HAP-1 (cell line): ENCODE measurements at places on chromosomes 11 and 22.

GRCh38 chr11:87031433-87032170 is 6.1 kb upstream of the TMEM135 start:
- no peak for DNase-seq

DNA sequence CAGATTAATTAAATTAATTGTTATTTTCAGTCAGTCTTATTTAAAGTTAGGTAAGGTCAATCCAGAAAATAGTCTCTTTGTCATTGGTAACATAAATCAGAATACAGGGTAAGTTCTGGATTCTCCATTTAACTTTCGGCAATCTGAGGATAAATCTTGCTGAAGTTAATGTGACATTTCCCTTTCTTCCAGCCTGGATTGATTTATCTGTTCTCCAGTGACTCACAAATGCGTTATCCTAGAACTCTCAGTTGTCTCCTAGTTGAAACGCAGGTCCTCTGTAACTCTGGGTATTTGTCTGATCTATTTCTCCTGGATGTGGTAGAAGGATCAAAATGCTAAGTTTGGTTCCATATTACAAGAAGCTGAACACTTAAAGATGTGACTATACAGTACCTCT is 21.0 kb downstream of the OR51E1 start:
- no peak for DNase-seq

GRCh38 chr11:105220121-105220520 is 80.6 kb upstream of the CARD18 start:
- DNase-seq = no peak

DNA sequence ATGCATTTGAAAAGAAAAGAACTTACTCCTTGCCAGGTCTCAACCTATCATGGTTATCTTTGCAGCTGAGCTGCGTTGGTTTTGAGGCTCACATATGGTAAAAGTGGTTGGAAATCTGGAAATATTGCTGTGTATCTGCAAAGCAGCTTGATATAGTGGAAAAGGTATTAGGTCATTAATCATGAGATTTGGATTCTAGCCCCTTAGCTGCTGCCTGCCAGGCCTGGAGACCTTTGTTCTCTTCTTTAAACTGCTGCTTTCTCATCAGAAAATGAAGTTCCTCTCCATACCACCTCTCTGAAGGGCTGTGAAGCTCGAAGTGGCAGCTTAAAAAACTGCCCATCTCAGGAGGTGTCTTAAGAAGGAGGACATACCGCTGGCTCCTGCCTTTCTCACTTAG is 5.7 kb downstream of the PPARA start:
- no peak for DNase-seq

- peak; percentile 74 for DNase-seq
Measured at GRCh38 chr11:72191961-72192381, at the start of gene FOLR1. Gene FOLR1 (plus strand): TSS chr11:72192140. CDS start chr11:72192174, 34 bp downstream.

GRCh38 chr11:42410251-42410955 is 901.4 kb upstream of the API5 start:
- no peak for DNase-seq

- DNase-seq = peak; percentile 14
Measured at GRCh38 chr11:84655712-84656111, 971.4 kb downstream of the DLG2 start.

GRCh38 chr11:30876663-30877396 is 290.7 kb upstream of the MPPED2 start:
- DNase-seq = no peak

- no peak for DNase-seq
Measured at GRCh38 chr22:20147237-20147988, 3.4 kb downstream of the CCDC188 start.

- no peak for DNase-seq
Measured at GRCh38 chr22:22825213-22825593, 62.4 kb upstream of the IGLL5 start.

DNA sequence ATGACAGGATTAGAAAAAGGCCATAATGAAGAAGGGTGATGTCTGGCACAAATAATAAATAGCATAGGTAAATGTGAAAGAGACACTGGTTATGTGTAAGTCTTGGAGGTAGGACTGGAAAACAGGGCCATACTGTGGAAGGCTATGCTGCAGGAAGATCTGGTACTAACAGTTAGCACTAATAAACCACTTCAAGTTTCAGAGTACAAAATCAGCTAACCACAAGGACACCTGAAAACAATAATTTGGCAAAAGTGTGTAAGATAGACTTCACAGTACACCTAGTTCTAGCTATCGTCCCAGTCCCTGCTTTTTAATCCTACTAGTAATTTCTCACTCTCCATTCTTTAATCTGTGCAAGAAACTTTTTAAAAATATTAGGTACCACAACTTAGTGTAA is 44.3 kb downstream of the CWF19L2 start:
- no peak for DNase-seq

DNA sequence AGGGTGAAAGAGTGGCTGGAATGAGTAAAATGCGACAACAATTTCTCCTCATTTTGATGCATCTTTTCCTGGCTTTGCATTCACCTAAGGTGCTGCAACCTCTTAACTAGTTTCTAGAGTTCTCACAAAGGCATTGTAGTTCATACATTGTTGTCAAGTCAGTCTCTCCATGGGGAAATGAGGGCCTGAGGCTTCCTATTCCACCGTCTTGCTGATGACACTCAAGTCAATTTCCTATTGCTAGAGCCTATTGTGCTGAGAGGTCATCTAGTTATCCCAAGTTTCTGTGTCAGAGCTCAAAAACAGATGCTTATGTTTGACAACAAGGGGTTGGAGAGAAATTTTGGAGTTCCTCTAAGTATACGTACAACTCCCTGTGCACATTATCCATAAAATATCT is 11.6 kb upstream of the MS4A6A start:
- no peak for DNase-seq

DNA sequence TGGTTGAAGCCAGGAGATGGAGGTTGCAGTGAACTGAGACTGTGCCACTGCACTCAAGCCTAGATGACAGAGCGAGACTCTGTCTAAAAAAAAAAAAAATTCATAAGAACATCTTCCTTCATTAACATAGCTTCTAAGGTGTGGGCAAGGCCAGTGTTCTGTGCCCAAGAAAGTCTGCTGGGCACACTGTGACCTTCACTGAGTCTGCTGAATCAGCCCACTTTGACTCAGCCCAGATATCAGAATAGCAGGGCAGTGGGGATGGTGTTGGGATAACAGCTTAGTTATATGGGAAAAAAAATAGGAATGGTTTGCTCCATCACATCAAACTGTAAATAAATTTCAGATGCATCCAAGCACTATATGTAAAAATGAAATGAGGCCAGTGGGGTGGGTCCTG is 32.4 kb upstream of the XBP1 start:
- no peak for DNase-seq

- DNase-seq = no peak
Measured at GRCh38 chr22:44164031-44164430, 16.7 kb upstream of the PARVG start.

DNA sequence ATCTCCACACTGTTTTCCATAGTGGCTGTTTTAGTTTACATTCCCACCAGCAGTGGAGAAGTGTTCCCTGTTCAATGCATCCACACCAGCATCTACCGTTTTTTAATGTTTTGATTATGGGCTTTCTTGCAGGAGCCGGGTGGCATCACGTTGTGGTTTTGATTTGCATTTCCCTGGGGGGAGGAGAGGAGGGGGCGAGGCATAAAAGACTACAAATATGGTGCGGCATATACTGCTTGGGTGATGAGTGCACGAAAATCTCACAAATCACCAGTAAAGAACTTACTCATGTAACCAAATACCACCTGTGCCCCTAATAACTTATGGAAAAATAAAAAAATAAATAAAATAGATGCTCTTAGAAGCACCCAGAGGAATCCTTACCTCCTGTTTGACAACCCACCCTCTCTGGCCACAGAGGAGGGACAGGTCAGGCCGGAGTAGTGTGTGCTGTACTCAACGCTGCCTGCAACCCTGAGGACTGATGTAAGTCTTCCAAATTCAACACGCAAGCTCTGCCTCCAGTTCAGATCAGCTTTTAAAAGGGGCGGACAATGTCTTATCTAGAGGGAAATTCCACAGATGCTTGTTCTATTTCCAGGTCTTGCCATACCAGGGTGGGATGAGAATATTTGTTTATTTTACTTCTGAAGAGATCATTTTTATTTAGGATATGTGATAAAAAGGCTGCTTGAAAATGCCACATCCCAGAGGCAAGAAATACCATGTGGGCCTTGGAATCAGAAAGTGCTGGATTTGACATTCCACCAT is 329.6 kb upstream of the B3GAT1 start:
- DNase-seq = no peak

GRCh38 chr11:73999581-74000306 is 9.1 kb downstream of the UCP3 start:
- DNase-seq = no peak

DNA sequence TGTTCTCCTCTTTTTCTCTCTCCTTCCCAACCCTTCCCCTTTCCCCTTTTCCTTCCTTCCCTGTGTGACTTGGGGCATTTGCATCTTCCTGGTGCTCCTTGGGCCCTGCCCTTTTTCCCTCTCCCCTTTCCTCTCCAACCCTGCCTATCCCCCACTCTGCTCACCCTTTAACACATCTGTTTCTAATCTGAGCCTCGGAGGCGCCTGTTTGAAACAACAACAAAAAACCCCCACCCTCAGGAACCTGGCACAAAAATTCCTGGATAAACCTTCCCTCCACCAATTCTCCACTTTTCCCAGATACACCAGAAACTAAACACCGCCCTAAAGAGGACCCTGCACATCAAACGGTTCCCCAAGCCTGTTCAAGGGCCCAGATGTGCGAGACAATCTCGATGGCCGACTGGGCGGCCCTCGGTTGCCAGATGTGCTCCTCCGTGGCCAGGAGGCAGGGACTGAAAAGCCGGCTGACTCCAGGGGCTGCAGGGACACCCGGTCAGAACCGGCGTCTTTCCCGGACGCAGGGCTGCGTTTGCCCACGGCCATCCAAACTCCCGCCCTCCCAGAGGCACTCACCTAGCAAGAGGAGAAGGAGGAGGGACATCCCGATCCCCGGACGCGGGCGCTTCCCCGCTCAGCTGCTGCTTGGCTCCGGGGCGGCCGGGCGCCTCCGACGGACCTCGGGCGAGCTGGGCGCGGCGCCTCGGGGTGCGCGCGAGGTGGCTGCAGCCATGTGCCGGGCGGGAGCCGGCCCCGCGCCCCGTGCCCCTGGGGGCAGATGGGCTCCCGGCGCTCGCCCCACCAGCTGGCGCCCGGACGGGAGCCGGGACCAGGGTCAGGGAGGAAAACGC is 486 bp downstream of the CLMP start:
- no peak for DNase-seq

- no peak for DNase-seq
Measured at GRCh38 chr22:50258361-50259292, 2.9 kb downstream of the MAPK12 start.

DNA sequence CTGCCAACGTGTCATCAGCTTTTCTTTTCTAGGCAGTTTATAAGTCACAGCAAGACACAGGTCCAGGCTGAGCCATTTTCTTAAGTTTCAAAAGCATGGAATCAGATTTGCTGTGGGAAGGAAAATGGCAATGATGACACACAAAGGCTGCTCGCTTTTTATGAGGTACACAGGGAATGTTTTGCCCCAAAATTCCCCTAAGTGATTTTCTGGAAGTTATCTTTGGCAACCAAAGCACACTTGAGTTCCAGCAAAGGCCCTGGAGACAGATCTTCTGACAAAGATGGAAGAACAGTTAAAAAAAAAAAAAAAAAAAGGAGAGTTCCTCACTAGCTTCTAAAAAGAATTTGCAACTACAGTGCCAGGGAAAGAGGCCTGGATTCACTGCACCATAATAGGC is 260.8 kb downstream of the LARGE1 start:
- DNase-seq = no peak

DNA sequence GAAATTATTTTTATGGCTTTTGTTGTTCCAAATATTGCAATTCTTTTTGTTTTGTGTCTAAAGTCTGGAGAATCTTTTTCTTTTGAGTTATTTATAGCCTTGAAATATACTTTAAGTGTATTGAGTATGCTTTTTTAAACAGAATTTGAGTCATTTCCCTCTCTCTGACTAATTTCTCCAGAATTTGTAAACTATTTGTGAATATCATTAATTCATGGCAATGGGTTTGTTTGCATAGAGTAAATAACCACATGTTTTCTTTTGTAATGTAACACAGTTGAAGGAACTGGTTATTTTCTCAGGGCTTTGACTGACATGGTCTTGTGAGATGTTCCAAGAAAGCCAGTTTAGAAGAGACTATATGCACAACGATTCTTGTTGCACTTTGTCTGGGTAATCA is 30.9 kb upstream of the MPEG1 start:
- DNase-seq = no peak

DNA sequence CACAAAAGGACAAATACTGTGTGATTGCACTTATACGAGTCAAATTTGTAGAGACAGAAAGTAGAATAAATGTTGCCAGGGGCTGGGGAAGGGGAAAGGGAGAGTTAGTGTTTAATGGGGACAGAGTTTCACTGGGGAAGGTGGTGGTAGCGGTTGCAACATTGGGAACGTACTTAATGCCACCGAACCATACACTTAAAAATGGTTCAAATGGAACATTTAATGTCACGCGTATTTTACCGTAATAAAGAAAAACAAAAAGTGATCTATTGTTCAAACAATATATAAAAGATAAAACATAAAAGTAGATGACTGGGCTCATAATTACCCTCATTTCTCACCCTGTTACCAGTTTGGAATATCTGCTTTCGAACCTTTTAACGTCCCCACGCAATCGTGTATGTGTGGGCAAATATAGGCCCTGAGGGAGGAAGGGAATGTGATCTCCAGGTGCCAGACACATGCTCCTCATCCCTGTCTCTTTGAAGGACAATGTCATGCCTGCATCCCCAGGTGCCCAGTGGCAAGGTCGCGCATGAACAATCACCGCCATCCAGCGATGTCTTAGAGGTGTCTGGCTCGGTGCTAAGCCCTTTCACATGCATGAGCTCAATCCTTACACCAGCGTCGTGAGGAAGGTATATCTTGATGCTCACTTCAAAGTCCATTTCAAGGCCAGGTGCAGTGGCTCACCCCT is 35.3 kb downstream of the LIF start:
- no peak for DNase-seq

DNA sequence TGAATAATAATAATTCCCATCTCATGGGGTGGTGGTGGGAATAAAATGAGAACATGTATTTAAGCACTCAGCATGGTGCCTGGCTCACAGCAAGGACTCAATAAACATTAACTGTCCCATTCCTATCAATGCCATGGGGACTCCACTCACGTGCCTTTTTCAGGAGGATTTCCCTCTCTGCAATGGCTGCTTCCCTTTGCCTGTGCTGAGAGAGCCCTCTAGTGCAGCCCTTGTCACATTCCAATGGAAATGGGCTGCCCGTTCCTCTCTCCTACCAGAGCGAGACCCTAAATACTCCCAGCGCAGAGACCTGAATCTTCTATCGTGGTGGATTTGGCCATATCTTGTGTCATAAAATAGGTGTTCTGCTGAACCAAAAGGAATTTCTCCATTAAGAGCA is 621.5 kb upstream of the B3GAT1 start:
- peak; percentile 60 for DNase-seq

DNA sequence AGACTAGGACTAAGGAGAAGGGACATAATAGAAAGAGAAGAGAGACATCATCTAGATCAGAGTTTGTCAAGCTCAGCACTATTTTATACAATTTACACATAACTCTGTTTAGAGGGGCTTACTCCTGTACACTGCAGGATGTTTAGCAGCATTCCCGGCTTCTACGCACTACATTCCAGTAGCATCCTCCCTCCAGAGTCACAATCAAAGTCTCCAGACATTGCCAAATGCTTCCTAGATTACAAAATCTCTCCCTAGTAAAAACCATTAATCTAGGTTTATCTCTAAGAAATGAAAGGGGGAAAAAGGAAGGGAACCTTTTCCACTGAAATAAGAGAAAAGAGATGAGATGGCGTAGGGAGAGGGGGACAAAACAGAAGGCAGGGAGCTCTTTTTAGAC is 4.0 kb downstream of the USP28 start:
- no peak for DNase-seq
